ENCODE measurements at places on chromosomes 4 and X.

- no peak for DNase-seq
Measured at GRCh38 chrX:72305286-72306084, at the start of gene CITED1. Gene CITED1, minus strand, starts transcription at chrX:72305914. Its CDS starts 3,045 bp downstream, at chrX:72302869.

DNA sequence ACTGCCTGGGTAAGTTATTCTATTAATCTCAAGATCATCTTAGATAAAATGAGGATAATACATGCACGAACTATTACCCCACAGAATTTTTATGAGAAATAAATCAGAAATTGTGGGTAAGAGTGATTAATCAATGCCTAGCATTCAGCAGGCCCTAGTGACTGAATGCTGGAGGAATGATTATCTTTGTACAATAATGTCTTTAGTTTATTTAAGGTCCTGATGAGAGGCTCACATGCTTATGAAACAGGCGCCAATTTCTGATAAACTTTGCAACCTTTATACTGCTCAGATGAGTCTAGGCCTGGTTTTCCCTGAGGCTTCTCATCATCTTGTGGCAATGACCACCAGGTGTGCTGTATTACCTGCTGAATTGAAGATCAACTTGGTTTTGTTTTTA is 27.8 kb upstream of the BMP2K start:
- no peak for DNase-seq

- no peak for DNase-seq
Measured at GRCh38 chr4:121789960-121790829, 10.9 kb upstream of the EXOSC9 start.

DNA sequence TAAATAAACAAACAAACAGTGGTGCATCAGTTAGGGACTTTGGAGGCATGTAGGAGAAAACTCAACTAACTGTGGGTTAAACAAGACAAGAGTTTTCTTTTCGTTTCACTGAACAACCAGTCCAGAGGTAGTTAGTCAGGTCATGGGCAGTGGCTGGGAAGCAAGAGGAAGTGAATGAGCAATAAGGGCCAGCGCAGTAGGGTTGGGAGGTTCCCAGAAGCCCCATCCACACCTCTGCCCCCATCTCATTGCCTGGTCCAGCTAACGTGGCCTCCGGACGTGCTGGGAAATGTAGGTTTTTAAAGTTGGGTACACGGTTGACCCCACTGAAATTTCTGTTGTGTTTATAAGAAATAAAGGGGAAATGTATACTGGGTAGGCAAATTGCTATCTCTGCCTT is 8.7 kb downstream of the GLOD5 start:
- no peak for DNase-seq

DNA sequence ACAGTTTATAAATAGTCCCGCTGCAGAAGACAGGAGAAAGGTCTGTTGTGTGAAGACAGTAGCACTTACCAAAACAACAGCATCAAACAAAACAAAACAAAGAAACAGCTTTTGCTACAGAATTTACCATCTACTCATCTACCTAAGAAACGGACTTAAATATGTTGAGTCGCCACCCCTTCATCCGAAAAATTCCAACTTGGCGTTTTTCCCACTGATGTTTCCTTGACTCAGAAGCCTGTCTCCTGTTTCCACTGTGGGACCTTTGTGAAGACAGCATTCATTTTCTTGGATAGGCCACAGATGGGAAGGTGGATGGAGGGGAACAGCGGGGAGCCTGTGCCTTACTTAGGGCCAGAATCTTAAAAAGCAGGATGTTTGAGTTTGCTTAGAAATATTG is 1.3 kb upstream of the ITM2A start:
- no peak for DNase-seq

DNA sequence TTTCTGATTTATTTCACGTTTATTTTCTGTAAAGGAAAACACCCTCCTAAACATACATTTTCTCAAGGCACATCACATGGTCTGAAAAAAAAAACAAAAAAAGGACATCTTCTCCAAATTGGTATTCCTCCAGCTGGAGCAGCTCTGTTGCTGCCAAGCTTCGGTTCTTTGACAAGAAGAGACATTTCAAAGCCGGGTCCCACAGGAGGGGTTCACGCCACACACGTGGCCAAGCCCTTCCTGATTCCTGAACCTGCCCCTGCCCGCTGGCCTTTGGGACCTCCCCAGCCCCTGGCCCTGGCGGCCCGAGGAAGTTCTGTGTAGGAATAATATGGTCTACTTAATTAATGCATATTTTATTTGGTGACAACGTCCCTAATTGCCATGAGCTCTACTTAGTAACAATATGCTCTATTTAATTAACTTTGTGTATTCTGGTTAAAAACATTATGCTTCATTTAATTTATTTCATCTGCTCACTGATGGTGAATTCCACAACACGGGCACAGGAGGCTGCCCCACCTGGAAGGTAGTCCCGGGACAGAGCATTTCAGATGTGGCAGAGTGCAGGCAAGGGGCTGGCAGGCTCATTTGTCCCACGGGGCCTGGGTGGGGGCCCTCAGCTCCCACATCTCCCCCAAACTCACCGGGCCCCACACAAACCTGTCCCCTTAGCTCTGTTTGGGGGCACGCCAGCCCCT is 5.4 kb upstream of the RGS12 start:
- no peak for DNase-seq

DNA sequence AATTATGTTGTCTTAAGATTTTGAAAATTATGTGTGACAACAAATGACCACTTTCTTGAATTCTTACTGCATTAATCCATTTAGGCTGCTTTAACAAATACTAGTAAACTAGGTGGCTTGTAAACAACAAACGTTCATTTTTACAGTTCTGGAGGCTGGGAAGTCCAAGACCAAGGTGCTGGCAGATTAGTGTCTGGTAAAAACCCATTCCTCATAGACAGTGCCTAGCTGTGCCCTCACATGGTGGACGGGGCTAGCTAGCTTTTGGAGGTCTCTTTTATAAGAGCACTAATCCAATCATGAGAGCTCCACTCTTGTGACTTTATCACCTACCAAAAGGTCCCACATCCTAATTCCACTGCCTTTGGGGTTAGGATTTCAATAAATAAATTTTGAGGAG is 425.8 kb downstream of the SPRY1 start:
- no peak for DNase-seq

- DNase-seq = no peak
Measured at GRCh38 chrX:40897718-40898270, 162.5 kb upstream of the MED14 start.

DNA sequence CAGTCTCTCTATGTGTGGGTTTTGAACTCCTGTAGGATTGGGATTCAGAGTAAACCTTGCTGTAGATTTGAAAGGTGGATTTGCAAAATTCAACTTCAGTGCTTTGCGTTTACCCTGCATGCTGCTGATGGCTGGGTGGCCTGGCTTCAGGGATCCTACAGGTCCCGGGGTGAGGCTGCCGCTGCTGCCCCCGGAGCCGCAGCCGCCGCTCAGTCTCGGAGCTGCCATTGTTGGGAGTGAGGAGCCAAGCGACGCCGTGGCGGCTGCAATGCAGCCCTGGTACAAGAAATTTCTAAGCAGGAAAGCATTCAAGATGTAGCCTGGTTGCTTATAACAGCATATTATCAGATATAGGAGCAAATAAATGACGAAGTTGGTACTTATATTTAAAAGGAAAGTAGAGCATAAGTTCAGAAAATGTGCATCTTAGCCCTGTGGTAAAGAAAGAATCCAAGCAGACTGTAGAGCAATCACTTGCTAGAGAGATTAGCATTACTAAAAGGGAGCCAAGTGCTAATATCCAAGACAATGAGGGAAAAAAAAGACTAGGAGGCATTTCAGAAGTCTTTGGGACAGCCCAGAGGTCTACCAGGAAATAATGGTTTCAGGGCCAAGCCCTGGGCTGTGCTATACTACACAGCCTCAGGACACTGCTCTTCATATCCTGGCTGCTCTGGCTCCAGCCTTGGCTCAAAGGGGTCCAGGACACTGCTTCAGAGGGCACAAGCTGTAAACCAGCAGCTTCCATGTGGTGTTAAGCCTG is 36.9 kb upstream of the CHIC1 start:
- no peak for DNase-seq

- no peak for DNase-seq
Measured at GRCh38 chr4:97548186-97548585, 595.1 kb downstream of the STPG2 start.

DNA sequence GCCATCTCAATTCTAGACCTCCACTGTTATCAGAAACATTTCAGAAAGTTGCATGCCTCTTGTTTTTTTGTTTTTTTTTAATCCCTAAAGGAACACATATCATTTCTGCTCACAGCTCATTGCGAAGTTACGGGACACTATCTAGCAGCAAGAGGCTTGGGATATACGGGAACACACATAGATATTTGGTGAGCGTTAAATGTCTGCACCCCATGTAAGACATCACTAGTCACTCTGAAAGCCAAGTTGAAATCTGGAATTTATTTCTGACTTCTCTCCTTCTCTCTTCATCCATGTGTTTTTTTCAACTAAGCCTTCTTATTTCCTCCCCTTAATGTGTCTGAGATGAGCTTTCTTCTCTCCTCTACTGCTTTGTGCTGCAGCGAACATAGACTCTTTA is 683.7 kb downstream of the PDHA2 start:
- no peak for DNase-seq

GRCh38 chr4:3295837-3296624 is 3.2 kb downstream of the RGS12 start:
- no peak for DNase-seq

DNA sequence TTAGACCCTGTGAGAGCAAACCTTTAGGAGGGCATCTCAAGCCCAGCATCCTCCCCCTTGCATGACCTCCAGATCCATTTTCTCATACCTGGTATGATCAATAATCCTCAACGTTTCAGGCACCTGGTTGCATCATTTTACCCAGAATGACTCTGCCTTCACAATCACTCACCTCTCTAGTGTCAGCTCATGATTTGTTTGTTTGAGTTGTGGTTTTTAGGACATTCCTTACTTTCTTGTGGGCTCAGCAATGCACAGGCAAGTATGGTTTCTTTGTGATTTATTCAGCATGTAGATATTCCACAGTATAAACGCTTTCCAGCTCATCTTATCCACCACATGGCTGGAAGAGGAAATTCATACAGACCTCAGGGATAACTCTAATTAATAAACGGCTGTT is 93.6 kb upstream of the CPEB2 start:
- no peak for DNase-seq

DNA sequence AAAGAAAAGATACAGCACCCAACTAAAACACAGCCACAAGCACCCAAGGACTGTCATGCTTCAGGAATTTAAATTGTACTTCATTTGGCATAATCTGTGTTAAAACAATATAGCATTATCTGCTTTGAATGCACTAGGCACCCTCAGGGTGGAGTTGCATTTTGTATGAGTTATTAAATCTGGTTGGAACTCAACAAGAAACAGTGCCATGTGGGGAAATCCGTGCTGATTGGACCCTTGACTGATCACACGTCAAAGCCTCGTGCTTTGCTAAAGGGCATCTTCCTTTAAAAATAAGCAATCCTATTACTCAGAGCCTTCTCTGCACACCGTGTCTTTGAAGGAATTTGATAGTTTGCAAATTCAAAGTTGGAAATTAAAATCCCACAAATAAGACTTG is 35.4 kb downstream of the IGFBP7 start:
- peak; percentile 37 for DNase-seq

DNA sequence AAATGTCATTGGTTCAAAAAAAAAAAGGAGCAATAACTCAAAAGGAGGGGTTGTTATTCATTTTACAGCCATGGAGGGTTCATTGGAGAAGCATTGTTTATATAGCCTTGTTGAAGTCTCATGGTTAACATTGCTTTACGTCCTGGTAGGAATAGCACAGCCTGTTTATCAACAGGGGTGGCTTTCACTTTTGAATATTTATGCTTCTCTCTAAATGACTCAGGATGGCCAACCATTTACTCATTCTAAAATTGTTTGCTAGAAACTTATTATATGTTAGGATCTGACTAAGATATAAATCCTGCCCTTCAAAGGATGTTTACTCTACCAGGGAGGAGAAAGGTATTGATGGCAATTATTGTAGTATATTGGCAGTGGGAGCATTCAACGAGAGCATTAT is 534.1 kb upstream of the GALNTL6 start:
- DNase-seq = no peak

GRCh38 chrX:115583496-115584004 is 22.6 kb downstream of the PLS3 start:
- no peak for DNase-seq

DNA sequence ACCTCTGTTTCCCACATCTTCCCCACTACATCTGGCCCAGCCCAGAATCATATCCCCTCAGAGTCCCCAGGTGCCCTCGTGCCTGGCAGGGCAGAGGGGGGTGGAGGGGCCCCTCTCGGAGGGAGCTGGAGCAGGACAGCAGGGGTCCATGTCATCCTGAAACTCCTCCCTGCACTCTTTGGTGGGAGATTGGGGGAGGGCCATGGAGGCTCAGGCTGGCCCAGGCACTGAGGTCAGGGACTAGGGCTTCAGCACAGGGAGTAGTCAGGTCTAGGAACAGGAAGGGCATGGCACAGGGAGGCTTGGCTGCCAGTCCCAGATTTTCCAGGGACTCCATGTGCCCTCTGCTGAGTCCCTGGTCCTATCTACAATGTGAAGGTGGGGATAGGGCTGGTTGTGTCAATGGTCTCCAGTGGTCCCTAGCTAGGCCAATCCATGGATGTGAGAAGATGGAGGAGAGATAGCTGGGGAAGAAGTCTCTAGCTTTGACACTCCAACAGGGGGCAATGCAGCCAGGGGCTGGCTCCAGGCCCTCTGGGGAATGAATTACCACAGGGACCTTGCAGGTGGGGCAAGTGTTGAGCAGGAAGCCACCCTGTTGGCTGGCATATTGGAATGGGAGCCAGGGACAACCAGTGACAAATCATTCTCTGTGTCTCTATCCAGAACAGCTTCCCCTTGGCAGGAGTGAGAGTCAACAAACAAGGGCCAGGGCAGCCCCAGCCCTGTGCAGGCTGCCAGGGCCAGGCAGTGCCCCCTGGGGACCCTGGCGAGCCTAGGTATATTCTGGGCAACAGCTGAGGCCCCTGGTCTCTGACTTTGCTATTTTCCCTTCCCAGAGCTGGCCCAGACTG is 154.4 kb downstream of the EFNB1 start:
- no peak for DNase-seq

DNA sequence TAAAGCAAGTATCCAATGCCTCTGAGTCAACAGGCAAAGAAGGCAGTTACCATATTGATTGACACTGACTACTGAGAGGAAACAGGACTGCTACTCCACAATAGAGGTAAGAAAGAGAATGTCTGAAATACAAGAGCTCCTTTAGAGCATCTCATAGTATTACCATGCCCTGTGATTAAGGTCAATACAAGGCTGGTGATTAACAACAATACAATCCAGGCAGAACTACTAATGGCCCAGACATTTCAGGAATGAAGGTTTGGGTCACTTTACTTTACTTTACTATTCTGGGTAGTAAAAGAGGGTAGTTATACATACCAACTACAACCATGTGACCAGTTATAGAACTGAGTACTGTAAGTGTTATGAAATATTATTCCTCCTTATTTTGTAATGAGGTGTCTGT is 44.5 kb downstream of the BRWD3 start:
- DNase-seq = no peak

- no peak for DNase-seq
Measured at GRCh38 chrX:74931214-74931613, 6.0 kb upstream of the NEXMIF start.

DNA sequence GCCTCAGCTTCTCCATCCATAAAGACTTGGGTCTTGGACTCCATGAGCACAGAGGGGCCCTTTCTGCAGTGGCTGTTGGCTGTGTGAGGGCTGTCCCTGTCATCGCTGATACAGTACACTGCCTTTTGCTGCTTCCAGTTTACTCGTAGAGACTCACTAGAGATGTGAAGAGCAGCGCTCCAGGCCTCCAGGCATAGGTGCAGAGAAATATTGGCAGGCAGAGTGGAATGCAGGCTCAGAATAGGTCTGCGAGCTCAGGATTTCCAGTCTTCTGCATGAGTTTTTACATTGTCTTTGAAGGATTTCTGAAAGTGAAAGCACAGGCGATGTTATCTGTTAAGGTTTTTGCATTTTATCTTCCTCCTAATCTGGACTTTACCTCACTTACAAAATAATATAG is 97.4 kb downstream of the AASDH start:
- no peak for DNase-seq
